Esophagus muscularis mucosa (tissue), 4 donors: ENCODE measurements at places on chromosomes 2 and 18. TPM values are rescaled to one million over a fixed set of nuclear protein-coding genes. Genes with fewer than 3 reads are reported as not detected.

The DNAH7 gene
- 0.83 TPM for total RNA-seq

The ERBB4 gene
- 0.17 TPM for total RNA-seq

The ALPG gene
- not detected for total RNA-seq

GRCh38 chr2:197159661-197160211 lies 150.8 kb downstream of the ANKRD44 start:
- peak overlapping the region; percentile 22 for H3K27ac ChIP-seq
- H3K4me1 ChIP-seq, result peaks cover 53% of the 10 kb centered on the region
- H3K27me3 ChIP-seq, result no peaks in the 10 kb centered on the region
- DNase-seq, result no peak

DNA sequence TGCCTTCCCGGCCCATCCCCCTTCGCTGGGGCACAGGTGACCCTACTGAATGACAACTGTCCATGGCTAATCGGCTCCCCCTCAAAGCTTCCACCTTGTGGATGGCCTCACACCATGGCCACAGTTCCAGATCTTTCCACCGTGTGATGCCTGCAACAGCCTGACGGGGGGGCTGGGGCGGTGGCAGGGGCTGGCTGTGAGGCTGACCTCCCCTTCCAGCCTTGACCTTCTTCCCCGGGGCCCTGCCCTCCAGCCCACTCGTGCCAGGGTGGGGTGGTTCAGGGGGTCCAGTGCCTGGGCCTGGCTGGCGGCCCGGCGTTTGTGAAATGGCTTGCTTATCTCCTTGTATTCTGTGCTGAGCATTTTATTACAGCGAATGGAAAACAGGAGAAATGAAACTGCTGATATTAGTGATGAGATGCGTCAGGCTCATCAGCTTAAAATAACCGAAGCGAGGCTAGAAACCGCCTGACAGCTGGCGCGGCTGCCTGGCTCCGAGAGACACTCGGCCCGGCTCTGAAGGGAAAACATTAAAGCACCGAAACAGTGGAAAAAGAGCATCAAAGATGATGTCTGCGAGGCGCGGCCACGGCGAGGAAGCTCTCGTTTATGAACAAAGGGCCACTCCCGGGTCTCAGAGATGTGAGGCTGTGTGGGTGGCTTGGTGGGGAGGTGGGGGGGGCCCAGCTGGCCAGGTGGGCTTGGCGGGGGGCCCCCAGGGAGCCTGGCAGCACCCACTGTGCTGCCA lies 916 bp upstream of the PDCD1 start:
- no peak for DNase-seq
- H3K27ac ChIP-seq, result peak overlapping the region; percentile 77
- H3K36me3 ChIP-seq, result no peaks in the 10 kb centered on the region
- peak overlapping the region; percentile 51 for H3K4me3 ChIP-seq

GRCh38 chr2:40300391-40300790 lies 151.5 kb downstream of the SLC8A1 start:
- H3K27me3 ChIP-seq, result no peaks in the 10 kb centered on the region
- peaks cover 22% of the 10 kb centered on the region for H3K4me1 ChIP-seq
- H3K27ac ChIP-seq, result no peak overlapping the region
- no peak overlapping the region for H3K4me3 ChIP-seq
- H3K36me3 ChIP-seq, result no peaks in the 10 kb centered on the region

- H3K36me3 ChIP-seq, result no peaks in the 10 kb centered on the region
- H3K27me3 ChIP-seq, result no peaks in the 10 kb centered on the region
- no peak for DNase-seq
- no peak overlapping the region for H3K27ac ChIP-seq
- H3K4me1 ChIP-seq, result peaks cover 11% of the 10 kb centered on the region
These were observed 253.8 kb downstream of the TGIF1 start for GRCh38 chr18:3703732-3704176.
